ENCODE measurements at places on chromosomes 2 and 18. TPM values are rescaled to one million over a fixed set of nuclear protein-coding genes. Genes with fewer than 3 reads are reported as not detected.

- no peak for DNase-seq
Observed at GRCh38 chr2:162401871-162402270, 57.9 kb downstream of the GCA start.

GRCh38 chr2:143420313-143420712, 291.1 kb downstream of the ARHGAP15 start:
- DNase-seq, result no peak

- no peak for DNase-seq
Observed at GRCh38 chr2:30110773-30111172, 36.0 kb upstream of the YPEL5 start.

GRCh38 chr2:127525691-127526131, 578 bp downstream of the IWS1 start:
- no peak for DNase-seq

DNA sequence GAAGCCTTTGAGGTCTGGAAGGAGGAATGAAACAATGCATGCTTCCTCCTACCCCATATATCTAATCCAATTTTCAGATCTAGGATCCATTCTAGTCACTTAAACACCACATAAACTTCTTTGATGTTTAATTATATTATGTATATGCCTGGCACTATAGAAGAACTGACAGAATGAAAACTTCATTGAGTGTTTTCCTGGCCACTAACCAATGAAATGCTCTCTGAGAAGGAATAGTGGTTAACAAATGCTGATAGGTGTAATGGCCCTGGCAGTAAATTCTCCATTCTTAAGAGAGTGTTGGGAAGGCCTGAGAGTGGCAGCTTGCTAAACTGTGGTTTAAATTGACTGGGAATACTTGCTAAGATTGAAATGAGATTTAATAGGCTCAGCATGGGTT, 710.0 kb downstream of the LRRTM4 start:
- DNase-seq, result no peak

- DNase-seq, result no peak
Observed at GRCh38 chr2:136058262-136058661, 59.7 kb downstream of the CXCR4 start.

DNA sequence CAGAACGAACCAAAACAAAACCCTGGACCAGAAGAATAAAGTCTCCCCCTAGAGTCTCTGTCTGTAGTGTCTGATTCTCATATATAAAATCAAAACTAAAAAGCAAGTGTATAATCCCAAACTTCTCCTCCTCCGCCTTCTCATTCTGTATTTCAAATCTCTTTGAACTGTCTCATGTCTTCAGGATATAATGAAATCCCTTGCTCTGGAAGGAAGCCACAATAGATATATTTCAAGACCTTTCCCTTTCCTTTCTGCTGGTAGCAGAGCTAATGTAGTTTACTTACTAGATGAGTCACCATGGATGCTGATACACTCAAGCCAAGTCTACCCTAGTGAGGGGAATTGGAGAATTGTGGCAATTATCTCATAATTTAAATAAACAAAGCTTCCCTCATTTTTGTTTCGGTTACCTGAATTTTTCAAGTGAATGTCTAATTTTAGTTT, 33.5 kb upstream of the CCDC93 start:
- no peak for DNase-seq

GRCh38 chr2:157875641-157876065, 477 bp downstream of the ACVR1 start:
- DNase-seq, result peak; percentile 75

DNA sequence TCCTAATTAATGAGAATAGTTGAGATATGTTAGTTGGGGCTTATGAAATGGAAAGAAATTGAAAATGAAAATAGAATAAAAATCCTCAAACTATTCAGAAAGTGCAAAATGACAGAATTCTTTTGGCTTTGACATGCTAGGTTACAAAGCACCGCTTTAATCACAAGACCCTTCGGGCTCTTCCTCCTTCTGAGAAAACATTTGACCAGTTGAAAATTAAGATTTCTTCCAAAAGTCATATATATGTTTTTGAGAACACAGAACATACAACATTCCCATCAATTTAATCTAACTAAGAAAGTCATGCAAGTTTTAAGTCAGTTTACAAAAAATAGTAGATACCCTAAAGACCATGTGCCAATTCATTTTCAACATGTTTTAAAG, 2.2 kb upstream of the SLC40A1 start:
- DNase-seq, result no peak

DNA sequence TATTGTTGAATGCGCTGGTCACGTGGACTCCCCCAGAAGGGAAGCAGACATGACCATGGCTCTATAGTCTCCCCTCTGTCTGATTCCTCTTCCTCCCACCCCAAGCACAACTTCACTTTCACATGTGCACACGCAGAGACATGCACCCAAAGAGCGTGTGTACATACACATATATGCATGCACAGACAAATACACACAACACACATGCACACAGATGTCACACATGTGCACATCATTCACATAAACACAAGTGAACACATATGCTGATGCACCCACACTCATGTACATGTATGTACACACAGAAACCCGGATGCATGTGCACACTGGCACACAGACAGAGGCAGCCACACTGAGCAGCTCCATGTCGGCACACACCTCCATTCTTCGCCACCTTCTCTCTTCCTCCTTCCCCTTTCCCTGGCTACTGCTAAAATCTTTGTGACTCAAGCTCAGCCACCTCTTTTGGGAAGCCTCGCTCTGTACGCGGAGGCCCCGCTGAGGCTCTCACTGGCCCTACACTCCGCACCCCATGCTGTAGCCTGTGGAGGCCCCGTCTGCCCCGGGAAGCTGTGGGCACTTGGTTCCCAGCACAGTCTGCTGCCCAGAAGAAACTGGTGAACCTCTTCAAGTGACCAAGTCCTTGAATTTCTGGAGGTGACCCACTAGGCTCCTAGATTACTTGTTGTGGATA, 101.6 kb upstream of the TEX51 start:
- no peak for DNase-seq

DNA sequence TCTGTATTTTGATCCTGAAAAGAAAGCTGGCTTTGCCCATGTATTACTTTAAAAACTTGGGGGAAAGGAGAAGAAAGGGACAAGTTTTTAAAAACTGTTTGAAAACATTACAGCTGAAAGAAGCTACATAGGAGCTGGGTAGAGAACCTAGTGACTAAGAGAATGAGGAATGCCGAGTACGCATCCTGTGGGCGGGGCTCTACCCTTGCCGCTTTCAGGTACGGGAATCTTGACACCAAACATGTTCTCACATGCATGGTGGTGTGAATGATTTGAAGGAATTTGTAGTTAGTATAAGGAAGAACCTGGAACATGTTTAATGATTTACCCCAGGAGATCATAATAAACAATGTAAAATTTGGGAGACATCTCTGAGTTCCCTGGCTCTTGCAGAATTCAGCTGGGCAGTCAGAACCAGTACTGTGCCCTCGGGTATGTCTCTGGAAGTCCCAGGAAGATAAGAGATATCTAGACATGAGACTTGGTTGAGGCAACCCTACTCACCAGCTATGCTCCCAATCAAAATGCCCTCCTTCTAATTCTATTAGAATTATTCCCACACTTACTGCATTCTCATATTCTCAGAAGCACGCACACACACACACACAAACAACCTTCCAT, 16.5 kb upstream of the TGFA start:
- DNase-seq, result no peak

Gene C2orf80
- not detected for total RNA-seq

Gene BOK
- total RNA-seq, result not detected

Gene MATN3
- not detected for total RNA-seq

Gene ASB18
- total RNA-seq, result not detected

Gene SKA1
- 38.8 TPM for total RNA-seq

Gene PUS10
- 9.7 TPM for total RNA-seq

Gene IL36A
- not detected for total RNA-seq

Gene DCTN1
- 93.6 TPM for total RNA-seq

Gene MRPS9
- 57.1 TPM for total RNA-seq
